ENCODE measurements at places on chromosomes 6 and 20.

- peak; percentile 55 for DNase-seq
Measured at GRCh38 chr6:143807103-143807772, 35.9 kb upstream of the LTV1 start.

- DNase-seq: no peak
Measured at GRCh38 chr6:138336221-138336620, 41.5 kb upstream of the SMIM28 start.

GRCh38 chr6:105509506-105510331 is 106.8 kb upstream of the PREP start:
- no peak for DNase-seq

DNA sequence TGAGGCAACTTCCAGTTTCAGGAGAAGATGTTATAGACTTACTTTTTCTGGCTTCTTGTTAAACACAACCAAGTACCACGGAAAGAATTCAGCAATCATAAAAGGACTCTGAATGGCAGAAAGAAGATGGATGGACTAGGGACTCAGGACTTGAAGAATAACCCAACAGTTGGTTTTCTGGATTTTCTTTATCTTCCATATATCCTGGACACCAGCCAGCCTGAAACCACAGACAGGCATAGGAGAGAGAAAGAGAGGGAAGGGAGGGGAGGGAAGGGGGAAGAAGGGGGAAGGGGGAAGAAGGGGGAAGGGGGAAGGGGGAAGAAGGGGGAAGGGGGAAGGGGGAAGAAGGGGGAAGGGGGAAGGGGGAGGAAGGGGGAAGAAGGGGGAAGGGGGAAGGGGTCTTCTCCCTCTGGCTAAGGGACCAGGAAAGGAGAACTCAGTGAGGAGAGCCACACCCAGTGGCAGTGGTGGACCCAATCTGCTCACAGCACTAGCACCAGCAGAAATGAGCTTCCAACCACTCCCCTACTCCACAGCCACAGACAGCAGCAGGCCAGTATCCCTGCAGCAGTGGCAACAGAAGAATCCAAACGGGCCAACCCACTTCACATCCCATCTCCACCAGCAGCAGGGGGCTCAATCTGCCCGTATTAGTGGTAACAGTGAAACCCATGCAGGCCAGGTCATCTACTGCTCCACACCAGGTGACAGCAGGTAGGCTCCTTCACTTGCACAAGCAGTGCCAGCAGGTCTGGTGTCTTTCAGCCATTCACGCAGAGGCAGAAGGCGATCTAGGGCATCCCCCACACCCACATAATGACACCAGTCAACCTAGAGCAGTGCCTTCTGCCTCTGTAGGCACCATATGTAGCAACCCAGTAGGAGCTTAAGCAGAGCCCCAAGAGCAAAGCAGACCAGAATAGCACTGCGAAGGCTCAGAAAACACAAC is 78.6 kb downstream of the TRMT6 start:
- peak; percentile 6 for DNase-seq

DNA sequence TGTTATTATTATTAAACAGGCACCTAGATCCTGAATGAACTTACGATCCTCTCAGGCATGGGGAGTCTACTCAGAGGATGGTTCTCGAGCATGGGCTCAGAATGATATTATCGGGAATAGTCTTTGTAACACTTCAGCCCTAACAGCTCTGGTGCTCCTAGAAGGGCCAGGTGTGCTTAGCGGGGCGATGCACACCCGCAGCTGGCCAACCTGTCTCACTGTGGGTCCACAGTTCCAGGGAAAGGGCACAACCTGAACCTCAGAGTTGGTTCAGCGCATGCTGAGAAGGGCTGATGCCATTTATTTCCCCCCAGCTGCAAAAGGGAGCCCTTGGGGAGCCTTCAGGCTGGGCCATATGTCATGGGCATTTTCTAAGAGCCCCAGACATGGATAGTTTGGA is 26.2 kb downstream of the RRAGD start:
- no peak for DNase-seq

GRCh38 chr6:49490633-49491032 is 9.1 kb upstream of the GLYATL3 start:
- no peak for DNase-seq

DNA sequence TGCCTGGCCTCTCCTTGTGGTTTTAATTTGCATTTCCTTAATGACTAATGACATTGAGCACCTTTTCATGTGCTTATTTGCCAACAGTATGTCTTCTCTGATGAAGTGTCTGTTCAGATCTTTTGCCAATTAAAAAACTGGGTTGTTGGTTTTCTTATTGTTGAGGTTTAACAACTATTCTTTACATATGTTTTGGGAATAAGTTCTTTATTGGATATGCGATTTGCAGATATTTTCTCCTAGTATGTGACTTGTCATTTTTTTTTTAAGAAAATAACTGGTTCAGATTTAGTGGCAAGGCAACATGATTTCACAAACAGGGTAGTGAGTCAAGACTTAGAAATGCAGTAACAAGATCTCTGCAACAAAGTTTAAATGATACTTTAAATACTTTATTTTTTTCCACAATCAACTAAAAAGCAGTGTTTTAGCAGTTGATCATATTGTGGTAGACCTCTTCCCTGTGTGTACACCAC is 67.8 kb downstream of the TIAM2 start:
- DNase-seq: no peak

GRCh38 chr20:7333841-7334240 is 566.4 kb downstream of the BMP2 start:
- DNase-seq: no peak

DNA sequence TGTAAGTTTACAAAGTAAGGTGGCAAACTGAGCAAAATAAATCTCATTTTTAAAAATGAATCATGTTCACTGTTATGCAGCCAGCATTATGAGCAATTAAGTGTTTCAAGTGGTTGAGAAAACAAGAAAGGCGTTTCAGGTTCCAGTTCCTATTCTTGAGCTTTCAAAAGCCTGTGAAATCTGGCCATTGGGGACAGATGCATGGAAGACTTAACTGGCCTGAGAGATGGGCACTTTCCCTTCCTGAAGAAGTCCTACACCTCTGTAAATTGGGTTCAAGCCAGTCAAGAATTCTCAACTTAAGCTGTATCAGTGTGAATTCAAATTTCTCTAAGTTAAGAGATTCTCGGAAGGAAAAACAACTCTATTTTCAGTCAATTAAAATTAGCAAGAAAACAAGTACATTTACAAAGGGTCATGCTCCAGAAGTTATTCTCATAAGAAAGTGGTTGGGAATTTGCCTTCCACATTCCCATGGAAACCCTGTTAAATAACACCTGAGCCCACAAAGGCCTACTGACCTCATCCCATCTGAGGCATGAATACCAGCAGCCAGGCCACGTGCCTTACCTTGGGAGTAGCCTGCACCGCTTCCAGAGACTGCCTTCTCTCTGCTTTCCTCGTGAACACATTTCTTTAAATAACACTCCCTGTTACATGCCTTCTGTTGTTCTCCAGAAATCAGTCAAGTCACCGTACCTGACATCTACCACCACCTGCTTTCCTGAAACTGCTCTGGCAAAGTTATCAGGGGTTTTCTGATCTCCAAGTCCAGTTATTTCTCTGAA is 19.4 kb downstream of the MAP3K5 start:
- DNase-seq: peak; percentile 75

DNA sequence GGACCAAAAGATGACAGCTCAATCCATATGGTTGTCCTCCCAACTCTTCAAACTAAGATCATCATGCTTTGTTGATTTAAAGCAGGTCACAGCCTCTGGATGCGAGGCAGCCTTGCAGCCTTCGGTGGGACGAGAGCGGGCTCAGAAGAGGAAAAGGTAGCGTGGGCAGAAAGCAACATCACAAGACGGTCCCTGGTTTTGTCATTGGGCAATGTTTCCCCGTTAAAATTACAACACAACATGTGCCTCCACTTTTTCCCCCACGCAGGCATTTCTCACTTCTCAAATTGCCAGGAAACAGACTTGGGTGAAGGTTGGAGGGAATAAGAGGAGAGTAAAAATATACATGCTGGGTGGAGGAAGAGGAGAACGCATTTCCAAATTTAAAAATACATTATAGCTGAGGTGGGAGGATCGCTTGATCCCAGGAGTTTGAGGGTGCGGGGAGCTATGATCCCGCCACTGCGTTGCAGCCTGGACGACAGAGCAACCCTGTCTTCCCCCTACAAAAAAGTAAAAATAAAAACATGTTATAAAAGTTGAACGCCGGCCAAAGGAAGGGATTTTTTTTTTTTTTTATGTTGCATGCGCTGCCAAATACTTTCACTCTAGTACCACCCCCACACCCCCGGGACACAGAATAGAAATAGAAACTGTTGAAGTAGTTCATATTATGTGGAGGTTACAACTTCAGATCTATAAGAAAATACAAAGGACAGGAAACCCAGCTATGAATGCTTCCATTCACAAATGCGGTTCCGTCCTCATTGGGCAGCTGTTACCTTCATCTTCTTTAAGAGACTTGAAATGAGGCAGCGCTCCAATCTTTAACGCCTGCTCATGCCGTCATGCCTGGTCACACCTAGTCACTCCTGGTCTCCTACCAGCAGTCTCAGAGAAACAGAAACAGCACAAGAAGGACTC is 13.9 kb upstream of the NAA20 start:
- peak; percentile 90 for DNase-seq

DNA sequence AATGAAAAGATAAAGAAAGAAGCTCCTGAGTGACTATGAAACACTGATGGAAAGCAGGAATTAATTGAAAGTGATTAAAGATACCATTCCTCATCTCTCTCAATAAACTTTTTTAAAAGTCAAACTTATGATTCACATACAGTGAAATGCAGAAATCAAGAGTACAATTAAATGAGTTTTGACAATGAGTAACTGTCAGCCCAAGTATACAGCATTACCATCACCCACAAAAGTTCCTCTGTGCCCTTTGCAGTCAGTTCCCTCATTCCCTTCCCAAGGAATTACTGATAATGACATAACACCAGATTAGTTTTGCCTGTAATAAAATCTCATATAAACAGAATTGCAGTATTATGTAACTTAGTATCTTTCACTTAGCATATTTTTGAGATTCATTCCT is 44.5 kb downstream of the ATG5 start:
- peak; percentile 24 for DNase-seq

- no peak for DNase-seq
Measured at GRCh38 chr20:10573273-10573950, 100.4 kb downstream of the JAG1 start.

Data from suppressor macrophage (primary cell).